ENCODE measurements at places on chromosomes 3 and 15.

GRCh38 chr3:127654374-127654773 is 18.4 kb upstream of the ABTB1 start:
- no peak for DNase-seq

DNA sequence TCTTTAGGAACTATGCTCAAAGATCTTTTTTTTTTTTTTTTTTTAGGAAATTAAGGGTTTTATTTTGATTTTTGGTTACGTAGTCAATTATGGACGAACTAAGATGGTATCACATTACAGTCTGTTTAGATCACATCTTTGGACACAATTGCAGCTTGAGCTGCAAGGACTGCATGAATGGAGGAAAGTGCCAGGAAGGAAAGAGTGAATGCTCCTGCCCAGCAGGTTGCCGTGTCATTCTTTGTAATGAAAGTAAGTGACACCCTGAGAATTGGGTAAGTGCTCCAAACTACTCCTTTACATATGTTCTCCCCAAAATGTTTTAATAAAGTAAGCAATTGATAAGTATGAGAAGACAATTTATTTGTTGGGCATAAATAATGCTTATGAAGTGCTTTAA is 716.5 kb upstream of the GOLIM4 start:
- no peak for DNase-seq

GRCh38 chr3:155079468-155079745 is 712 bp upstream of the MME start:
- no peak for DNase-seq

GRCh38 chr3:33717616-33717865 is 513 bp downstream of the CLASP2 start:
- no peak for DNase-seq

DNA sequence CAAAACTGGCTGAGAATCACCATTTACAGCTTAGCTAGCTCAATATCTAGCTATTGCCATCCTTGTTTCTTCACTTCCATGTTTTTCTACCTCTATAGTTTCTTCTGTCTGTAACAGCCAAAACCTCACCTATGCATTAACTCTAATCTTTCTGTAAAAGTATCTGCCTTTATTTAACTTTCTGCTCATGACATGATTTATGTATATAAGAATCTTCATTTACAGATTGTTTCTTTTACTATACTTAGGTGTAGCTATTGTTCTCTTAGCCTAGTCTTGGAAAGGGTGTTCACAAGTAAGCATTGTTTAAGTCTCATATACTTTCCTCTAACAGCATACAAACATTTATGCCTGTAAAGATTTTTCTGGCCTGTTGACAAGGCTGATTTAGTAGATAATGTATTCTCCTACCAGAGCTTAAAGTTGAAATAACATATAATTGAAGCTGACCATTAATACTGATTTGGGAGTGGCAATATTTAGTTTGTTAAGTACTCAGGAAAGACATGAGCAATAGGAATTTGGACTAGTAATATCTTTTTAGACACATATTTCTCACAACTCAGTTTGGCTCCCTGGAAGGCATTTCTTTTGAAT is 9.4 kb downstream of the FILIP1L start:
- no peak for DNase-seq

DNA sequence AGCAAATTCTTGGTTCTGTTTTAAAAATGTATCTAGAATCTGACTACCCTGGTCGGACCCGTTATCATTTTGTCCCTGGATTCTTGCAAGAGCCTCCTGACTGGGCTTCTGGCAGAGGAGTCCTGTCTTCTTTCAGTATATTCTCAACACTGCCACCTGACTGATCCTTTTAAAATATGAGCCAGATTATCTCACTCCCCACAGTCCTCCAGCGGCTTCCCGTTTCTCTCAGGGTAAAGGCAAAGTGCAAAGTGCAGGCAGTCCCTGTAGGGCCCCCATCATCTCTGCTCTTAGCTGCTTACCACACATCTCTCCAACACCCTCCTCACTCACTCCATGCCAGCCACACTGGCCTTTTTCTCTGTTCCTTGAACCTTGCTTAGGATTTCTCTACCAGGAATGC is 28.4 kb downstream of the CRTC3 start:
- no peak for DNase-seq
